ENCODE measurements at places on chromosomes 12 and 14.

- DNase-seq: no peak
Measured at GRCh38 chr12:29053567-29053966, 95.5 kb upstream of the FAR2 start.

GRCh38 chr12:16600525-16600924, 5.4 kb downstream of the LMO3 start:
- DNase-seq: no peak

- DNase-seq: no peak
Measured at GRCh38 chr14:89920056-89920455, 34.5 kb downstream of the EFCAB11 start.

GRCh38 chr14:75084513-75084912, 15.1 kb downstream of the ZC2HC1C start:
- DNase-seq: no peak

DNA sequence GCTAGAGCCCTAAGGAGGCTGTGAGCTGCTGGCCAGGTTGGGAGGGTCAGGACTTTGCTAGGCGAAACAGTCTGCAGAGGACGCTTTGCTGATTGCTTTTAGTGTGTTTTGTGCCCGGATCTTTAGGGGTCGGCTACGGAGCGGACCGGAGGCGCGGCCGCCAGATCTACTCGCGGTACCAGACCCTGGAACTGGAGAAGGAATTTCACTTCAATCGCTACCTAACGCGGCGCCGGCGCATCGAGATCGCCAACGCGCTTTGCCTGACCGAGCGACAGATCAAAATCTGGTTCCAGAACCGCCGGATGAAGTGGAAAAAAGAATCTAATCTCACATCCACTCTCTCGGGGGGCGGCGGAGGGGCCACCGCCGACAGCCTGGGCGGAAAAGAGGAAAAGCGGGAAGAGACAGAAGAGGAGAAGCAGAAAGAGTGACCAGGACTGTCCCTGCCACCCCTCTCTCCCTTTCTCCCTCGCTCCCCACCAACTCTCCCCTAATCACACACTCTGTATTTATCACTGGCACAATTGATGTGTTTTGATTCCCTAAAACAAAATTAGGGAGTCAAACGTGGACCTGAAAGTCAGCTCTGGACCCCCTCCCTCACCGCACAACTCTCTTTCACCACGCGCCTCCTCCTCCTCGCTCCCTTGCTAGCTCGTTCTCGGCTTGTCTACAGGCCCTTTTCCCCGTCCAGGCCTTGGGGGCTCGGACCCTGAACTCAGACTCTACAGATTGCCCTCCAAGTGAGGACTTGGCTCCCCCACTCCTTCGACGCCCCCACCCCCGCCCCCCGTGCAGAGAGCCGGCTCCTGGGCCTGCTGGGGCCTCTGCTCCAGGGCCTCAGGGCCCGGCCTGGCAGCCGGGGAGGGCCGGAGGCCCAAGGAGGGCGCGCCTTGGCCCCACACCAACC, 1.5 kb downstream of the HOXC6 start:
- DNase-seq: no peak

DNA sequence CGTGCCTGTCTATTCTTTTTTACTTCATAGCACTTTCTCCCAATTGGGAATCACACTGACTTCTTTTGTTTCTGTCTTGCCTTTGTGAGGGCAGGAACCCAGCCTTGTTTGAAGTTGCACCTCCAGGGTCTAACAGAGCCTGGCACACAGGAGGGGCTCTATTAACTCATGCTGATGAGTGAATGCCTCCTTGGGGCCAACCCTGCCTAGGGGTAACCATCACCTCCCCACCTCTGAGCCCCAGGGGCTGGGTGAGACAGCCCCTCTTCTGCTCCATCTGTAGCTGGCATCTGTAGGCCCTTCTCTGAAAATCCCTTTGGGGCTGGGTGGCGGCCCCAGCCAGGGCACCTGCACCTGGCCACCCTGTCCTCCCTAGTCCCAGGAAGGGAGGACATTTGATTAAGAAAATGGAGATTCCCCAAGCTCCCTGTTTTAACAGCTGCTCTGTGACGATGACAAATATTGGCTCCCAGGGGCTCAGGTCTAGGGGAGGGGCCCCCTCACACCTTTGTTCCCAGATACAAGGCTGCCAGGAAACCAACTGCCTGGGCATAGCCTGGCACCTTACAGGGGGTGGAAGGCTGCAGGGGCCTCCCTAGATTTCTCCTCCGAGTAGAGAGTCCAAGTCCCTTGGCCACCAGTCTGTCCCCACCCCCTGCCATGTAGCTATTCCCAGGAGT, 11.8 kb downstream of the TAMALIN start:
- DNase-seq: no peak

DNA sequence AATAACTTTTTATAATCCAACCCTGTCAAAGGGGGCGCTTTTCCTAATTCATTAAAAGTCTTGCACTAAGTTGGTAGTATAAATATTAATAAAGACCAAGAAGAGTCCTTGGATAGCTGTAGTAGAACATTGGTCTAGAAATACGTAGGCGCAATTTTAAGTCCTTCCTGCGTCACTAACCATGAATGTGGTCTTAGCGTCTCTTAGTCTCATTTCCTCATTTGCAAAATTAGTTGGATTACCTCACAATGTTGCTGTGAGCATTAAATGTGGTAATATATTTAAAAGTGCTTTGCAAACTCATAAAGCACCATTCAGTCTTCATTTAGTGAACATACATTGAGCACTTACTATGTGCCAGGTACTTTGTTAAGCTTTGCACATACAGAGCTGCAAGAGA, 149.7 kb downstream of the AEBP2 start:
- DNase-seq: no peak

GRCh38 chr12:85461127-85461526, 181.1 kb downstream of the ALX1 start:
- DNase-seq: no peak

DNA sequence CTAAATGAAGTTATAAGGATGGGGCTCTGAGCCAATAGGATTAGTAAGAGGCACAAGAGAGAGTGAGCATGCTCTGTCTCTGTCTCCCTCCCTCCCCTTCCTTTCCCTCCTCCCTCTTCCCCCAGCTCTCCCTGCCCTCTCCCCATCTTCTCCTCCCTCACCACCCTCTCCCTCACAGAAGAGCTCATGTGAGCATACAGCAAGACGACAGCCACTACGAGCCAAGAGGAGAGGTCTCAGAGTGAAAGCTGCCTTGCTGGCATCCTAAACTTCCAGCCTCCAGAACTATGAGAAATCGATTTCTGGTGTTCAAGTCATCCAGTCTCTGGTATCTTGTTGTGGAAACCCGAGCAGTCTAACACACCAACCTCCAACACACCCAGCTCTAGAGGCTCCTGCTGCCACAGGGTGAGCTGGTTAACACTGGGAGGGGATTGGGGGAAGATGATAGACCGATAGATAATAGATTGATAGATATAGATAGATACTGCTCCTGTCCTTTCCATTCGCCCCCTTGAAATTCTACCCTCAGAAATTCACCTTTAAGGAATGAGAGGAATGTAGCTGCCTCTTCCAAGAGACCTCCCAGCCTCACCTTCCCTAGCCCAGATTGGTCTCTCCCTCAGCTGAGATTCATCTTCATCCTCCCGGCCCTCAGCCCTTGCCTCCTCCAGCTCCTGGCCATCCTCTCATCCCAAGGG, 25.8 kb upstream of the ACTN1 start:
- DNase-seq: no peak

- peak; percentile 63 for DNase-seq
Measured at GRCh38 chr12:46214668-46215436, 54.0 kb downstream of the SLC38A1 start.

- no peak for DNase-seq
Measured at GRCh38 chr12:89372584-89373370, 20.5 kb upstream of the DUSP6 start.

GRCh38 chr12:20423557-20423956, 55.2 kb downstream of the PDE3A start:
- DNase-seq: no peak

GRCh38 chr12:49671031-49671765, 36.0 kb downstream of the FMNL3 start:
- DNase-seq: peak; percentile 44

DNA sequence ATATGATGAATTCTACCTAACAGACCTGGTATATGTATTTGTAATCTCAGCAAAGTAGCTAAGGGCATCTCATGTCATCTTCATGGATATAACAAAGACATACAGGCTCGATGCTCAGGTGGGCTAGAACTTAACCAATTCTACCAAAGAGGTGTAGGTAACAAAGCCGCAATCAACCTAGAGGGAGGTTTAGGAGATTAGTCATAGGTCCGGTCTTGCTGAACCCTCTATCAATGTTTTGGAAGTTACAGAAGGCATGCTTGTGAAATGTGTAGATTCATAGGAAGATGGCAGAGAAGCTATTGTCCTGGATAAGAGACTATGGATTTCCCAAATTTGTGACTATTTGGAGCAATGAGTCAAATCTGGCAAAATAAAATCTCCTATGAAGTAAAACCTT, 42.6 kb upstream of the SYCP3 start:
- no peak for DNase-seq

DNA sequence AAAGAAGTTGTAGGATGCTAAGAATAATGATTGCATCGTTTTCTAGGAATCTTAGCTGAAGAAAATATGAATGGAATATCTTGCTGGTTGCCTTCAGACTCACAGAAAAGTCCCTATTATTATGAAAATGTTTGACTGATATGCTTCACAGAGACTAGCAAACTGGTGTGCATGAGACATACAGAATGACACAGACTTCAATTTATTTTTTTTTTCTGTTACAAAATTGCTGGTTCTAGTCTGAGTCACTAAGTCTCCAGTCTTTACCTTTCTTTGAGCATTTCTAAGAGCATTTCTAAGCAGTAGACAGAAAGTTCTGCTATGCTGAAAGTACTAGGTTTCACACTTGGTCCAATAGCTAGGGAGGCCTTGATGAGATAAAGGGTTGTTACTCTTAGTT, 377.6 kb upstream of the ATP2B1 start:
- DNase-seq: no peak

GRCh38 chr14:93958567-93959238, 17.7 kb downstream of the ASB2 start:
- DNase-seq: no peak

- DNase-seq: no peak
Measured at GRCh38 chr12:18629916-18630315, 107.9 kb downstream of the PLCZ1 start.

DNA sequence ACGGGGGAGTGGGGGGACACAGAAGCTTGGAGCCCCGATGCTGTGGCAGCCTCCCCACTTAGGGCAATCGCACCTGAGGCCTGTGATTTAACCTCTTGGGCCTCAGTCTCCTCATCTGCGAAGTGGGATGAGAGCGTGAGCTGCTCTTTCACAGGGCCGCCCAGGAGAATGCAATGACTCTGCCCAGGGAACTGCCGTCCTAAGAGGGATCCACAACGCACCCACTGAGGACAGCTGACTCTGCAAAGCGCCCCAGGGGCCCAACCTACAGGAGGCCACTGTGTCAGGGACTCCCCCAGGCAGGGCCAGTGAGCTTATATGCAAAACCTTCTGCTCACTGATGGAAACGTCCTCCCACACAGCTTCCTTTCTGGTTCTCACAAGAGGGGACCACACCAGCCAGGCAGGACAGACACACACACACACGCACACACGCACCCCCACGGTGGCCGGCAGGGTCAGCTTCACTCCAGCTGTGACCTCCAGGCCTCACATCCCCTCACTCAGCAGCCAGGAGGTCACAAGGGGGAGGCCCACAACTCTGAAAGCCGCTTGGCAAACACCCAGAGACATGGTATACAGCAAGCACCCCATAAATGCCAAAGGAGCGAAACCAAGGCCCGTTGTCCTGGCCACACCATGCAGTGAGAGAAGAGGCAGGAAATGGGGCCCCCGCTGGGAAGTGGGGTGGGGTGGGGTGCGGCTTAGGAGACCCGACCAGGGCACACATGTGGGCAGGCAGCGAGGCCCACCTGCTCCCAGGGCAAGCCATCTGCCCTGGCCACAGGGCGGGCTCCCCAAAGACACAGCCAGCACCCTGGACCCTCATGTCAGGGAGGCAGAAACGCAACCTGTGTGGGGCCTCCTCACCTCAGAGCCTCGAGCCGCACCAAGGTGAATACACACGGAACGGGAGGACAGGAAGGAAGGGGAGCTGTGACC, 73.3 kb downstream of the NCOR2 start:
- peak; percentile 25 for DNase-seq

GRCh38 chr12:68222326-68222725, 3.3 kb downstream of the IL26 start:
- DNase-seq: no peak

GRCh38 chr12:44848703-44849085, 27.4 kb downstream of the NELL2 start:
- no peak for DNase-seq

GRCh38 chr12:121489874-121490273, 90.0 kb downstream of the RNF34 start:
- DNase-seq: no peak

- no peak for DNase-seq
Measured at GRCh38 chr12:1643043-1643442, 14.0 kb downstream of the WNT5B start.

GRCh38 chr12:121717041-121717699, 4.6 kb downstream of the TMEM120B start:
- no peak for DNase-seq

- no peak for DNase-seq
Measured at GRCh38 chr12:16588812-16589211, 17.1 kb downstream of the LMO3 start.

GRCh38 chr12:89470741-89471509, 53.7 kb downstream of the GALNT4 start:
- no peak for DNase-seq

DNA sequence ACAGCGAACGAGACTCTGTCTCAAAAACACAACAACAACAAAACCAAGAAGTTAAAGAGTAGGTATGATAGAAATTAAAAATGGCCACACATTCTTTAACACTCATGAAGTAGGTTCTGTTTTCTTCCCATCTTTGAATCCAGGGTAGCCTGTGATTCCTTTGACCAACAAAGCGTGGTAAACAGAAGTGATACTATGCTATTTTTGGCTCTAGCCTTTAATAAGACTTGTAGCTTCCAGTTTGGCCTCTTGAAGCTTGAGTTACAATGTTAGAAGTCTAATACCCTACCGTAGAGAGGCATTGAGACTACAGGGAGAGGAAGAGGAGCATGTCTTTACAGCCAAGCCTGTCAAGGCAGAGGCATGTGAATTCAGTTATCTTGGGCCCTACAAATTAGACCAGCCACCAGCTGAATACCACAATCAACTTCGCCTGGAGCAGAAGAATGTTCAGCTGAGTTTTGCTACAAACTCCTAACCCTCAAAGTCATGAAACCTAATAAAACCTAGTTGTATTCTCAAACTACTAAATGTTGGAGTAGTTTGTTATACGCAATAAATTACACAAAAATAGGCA, 4.9 kb upstream of the NEMF start:
- DNase-seq: no peak

- DNase-seq: peak; percentile 43
Measured at GRCh38 chr12:47885012-47885501, 19.7 kb downstream of the VDR start.

- DNase-seq: no peak
Measured at GRCh38 chr12:123744836-123745235, 17.3 kb upstream of the DNAH10 start.

Data from activated CD8-positive, alpha-beta memory T cell treated with anti-CD3 and anti-CD28 coated beads for 4 hours (primary cell).